Sigmoid colon (tissue), 7 donors: ENCODE measurements at places on chromosomes 6 and 20. TPM values are rescaled to one million over a fixed set of nuclear protein-coding genes. Genes with fewer than 3 reads are reported as not detected.

PDE7B gene
- total RNA-seq, result 9.2 TPM

DNA sequence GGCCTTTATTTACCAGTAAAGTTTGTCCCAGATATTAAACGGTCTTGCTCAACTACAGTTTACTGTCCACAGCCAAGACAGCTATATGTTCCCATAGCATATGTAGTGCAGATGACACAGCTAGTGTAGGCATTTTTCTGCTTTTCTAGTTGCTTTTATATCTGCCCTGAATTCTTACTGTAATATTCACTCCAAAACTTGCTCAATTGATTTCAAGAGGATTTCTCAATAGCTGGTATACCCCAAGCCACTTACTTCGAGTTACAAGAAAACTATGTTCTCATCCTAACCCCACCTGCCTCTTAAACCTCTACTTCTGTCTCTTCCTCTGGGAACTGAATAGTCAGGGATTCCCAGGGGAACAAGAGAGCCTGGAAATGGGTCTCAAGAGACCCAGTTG is 18.9 kb upstream of the ROS1 start:
- no peak for DNase-seq

GRCh38 chr6:157995458-157995857 is 13.8 kb downstream of the SYNJ2 start:
- no peak for DNase-seq

- no peak for DNase-seq
Observed at GRCh38 chr20:47296950-47297349, 59.5 kb downstream of the ZMYND8 start.

DNA sequence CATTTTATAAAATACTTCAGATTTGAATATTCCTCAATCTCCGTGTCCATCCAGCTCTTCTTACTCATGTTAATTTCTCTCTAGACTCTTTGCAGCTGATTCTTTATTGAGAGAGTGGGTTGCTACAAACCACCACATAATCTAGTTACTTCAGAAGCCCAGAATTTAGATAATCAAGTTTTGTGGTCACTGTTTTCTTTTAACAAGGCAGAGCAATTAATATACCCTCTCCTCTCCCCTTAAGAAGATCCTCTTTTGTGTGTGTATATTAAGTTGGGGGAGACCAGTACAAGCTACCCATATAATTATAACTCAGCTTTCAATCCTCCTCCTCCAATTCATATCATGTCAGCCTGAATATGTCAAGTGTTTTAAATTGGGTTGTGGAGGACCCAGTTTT is 95.1 kb downstream of the IRAK1BP1 start:
- no peak for DNase-seq

ENPP5 gene
- total RNA-seq, result 0.49 TPM

DNA sequence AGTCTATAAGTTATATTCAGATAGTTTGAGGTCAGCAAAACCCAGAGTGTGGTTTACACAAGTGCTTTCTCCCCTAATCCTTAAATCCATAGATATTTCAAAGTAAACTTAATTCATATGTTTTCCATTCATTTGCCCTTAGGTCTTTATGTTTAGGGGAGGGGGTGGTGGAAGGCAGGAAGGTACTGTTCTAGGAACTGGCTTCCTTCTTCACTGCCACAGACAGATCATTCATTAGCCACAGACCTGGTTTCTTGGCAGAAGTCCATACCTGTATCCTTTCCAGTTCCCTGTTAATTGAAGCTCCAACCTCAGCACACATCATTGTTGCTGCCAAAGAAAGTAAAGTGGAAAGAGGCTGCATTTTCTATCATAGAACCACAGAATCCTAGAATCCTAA is 123.0 kb downstream of the AIG1 start:
- no peak for DNase-seq

DNA sequence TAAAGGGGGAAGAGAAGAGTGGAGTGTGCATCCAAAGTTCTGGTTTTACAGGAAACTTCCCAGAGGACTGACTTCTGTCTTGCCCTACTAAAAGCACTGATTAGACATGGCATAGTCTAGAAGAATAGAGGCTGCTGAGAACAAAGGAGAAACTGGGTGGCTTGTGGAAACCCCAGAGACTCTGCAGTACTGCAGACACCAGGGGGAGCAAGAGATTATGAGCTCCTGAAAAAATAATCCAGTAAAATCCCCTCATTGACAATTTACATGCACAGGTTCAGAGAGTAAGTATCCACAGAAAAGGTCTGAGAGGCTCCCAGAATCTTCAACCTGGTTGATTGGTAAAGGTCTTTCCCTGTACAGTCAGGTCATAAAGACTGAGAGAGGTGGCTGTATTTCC is 48.7 kb upstream of the CLVS2 start:
- no peak for DNase-seq

LRP11 gene
- 25.3 TPM for total RNA-seq

METTL24 gene
- total RNA-seq, result 38.8 TPM

DNA sequence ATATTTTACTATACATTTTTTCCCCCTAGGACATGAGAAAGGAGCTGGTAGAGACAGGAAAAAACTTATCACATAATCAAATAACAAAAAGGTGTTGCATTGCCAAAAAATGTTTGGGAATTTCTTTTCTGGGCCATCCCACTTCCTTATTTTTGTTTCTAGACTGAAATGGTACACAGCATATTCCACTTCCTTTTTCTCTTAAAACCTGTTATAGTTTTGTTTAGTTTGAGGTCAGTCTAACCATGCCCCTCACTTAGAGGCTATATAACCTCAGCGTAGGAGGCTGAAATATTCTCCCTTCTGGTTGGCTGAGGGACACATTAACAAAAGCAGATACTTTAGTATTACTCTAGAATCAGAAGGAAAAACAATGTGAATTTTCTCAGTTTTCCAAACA is 323.9 kb downstream of the GJA1 start:
- DNase-seq, result no peak

DNA sequence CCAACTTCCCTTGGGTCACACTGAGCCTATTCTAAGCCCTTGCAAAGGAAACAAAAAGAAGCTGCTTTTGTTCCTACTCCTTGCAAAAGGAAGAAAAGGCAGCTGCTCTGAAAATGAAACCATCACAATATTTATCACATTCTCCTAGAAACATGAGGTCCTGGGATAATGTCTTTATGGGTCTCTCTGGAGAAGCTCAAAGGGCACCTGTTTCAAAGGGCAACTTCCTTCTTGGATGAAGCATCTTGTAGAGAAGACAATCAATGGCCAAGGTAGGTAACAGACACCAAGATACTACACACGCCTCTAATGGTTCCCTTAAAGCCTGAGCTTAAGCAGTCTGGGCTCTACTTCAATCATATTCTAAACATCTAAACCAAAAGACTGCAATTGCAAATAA is 10.4 kb downstream of the ELOVL5 start:
- DNase-seq, result no peak

GRCh38 chr20:57695940-57696339 is 13.9 kb downstream of the PMEPA1 start:
- no peak for DNase-seq

DNA sequence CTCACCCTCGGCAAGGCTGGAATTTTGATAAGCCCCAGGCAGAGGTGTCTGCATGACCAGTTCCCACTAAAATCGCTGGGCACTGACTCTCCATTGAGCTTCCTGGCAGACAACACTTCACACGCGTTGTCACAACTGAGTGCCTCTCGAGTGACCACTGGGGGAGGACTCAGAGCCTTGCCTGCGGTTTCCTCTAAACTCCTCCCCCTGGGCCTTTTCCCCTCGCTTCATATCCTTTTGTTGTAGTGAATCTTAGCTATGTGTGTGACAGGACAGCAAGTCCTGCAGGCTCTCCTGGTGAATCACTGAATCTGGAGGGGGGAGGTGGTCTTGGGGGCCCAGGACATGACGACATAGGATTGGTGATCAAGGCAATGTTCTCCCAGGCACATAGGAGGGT is 670.8 kb downstream of the PRKN start:
- DNase-seq, result no peak

- no peak for DNase-seq
Observed at GRCh38 chr6:108739496-108740330, 108.5 kb upstream of the ARMC2 start.

PAX1 gene
- not detected for total RNA-seq

- DNase-seq, result no peak
Observed at GRCh38 chr20:62551407-62552323, 75.9 kb upstream of the GATA5 start.

GRCh38 chr6:159126590-159126989 is 42.6 kb upstream of the FNDC1 start:
- no peak for DNase-seq

SIRPB1 gene
- 1.1 TPM for total RNA-seq

PRSS16 gene
- not detected for total RNA-seq

DNA sequence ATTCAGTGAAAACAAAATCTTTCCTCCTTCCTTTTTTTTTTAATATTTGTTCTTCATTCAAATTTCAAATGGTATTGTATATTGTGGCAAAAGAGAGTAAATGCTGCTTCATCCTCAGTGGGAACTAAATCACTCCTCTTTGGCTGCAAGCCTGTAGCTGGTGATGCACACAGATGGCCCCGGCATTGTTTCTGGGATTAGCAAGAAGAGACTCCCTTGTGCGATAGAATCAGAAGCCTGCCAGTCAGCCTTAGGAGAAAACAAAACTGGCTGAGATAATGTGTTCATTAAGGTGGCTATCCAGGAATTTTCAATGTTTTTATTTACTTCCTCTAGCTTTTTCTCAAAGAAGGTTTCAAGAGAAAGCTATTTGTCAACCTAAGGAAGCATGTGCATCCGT is 20.7 kb upstream of the ELOVL2 start:
- no peak for DNase-seq

DNA sequence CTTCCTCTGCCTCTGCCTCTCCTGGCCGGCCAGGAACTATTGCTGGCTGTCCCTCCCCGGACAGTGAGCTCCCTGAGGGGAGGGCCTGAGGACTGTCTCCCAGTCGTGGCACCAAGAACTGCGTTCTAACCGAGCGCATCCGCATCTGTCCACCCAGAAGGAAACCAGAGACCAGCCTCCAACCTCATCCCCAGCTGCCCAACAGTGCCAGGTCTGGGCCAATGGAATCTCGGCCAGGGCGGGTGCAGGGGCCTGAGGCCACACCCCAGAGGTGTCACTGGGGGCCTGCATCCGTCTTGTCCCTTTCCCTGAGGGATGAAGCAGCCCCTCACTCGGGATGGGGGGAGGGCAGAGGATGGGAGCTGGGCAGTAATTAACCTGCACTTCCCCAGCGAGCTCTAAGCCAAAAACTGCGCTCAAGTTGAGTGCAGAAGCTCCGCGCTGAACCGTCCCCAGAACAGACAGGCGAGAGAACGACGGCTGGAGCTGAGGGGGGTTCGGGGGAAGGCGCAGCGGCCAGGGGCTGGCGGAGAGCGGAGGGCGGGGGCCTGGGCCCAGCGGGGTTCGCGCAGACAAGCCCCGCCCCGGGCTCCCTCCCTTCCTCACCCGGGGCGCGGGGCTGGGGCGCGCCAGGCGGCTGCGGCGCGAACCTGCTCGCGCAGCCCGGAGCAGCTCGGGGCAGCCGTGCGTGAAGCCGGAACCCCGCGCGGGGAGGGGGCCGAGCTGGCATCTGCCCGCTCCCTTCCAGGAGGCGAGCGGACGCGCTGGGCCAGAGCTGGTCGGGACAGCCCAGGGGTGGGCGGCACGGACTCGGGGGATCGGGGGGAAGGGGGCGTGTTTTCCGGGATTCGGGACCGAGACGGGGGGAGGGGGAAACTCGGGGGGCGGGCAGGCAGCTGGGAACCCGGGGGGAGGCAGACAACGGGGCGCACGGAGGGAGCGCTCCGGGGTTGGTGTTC is 1.4 kb downstream of the TFEB start:
- DNase-seq, result peak; percentile 89

PSMB9 gene
- total RNA-seq, result 10.2 TPM

GPLD1 gene
- total RNA-seq, result 6.1 TPM

DNA sequence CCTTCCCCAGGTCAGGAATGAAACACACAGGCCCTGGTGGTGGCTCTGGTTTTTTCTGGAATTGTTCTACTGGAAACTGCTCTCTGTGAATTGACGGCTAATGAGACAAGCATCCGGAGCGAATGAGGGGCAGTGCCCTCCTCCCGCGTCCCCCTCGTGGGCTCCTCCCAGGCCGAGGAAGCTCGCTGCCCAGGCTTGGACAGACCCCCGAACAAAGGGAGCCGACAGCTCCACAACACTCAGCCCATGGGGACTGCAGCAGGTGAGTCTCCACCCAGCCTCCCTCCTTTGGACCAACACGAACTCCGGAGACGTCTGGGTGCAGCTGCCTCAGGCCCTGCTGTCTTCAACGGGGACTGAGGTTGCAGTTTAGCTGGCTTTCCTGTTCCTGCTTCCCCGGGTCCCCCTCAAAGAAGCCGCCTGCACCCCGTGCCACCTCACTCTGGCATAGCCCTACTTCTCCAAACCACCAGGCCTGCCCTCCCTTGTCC is 31.3 kb upstream of the AFDN start:
- DNase-seq, result no peak

ASIP gene
- not detected for total RNA-seq

GRCh38 chr20:1975291-1975690 is 18.6 kb downstream of the PDYN start:
- DNase-seq, result no peak

CDK19 gene
- total RNA-seq, result 17.8 TPM

DNA sequence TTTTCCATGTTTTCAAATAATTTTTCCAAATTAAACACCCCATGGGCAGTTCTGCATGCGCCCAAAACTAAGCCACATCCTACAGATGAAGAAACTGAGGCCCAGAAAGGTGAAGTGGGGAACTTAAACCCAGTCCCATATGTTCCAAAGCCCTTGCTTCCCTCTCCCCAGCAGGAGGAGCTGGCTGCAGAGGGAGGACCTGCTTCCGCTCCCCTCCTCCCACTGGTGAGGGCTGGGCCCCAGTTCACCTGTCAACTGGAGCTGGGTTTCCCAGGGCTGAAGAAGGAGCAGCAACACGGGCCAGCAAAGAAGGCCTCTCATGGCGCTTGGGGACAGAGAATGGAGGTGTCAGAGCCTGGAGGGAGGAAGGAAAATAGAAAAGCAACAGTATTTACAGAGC is 1.4 kb upstream of the RBPJL start:
- no peak for DNase-seq

DNA sequence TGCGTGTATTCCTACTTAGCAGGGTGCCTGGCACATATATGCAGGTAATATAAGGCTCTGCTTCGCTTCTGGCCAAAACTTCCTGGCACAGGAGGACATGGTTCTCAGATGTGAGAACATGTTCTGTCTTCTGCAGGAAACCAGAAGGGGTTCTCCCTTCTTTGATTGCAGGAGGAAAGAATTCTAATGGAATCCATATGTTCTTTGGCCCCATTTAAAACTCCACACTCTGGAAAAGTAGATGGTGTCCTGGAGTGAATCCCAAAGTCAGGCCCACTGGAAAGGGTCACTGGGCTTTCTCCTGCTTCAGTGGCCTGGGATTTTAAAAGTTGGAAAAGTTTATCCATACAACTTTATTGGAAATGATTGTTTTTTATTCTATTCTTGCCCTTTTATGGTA is 16.4 kb upstream of the CYP24A1 start:
- no peak for DNase-seq

HSPA1A gene
- 147 TPM for total RNA-seq

DNA sequence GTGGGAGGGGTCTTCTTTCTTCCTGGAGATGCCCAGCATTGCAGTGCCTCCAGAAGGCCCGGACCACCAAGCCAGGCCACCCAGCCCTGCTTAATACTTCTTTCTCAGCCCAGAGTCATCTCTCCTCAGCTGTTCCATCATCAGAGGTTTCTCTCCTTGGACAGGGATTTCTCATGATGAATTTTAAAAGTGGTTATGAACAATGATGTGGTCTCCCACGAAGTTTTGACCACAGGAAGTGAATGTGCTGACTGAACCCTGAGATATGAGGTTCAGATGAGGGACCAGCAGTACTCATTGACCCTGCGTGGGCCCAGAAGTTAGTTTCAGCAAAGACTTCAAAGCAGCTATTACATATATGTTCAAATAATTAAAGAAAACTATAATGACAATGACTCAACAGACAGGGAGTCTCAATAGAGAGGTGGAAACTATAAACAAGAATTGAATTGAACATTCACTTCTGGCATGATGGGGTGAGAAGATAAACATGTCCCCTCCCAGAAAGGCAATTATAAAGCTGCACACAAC is 114.5 kb upstream of the SLC22A16 start:
- no peak for DNase-seq

MLIP gene
- total RNA-seq, result not detected
